ENCODE measurements at places on chromosomes 1 and 21.

DNA sequence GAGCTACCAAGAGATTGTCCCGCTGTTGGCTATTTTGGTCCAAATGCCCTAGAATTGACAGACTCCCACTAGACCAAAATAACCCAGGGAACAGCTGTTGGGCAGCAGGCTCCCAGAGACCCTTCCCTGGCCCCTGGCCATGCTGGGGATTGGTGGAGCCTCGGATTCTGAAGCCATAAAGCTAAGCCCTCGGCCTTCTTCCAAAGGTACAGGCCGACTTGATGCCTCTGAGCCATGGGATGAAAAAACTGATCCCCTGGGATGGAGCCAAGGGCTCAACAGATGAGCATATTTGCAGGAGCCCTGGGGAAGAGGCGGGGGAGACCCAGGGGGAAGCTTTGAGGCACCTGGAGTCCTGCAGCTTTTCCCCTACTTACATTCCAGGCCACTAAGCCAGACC is 1.0 kb upstream of the LRRC38 start:
- DNase-seq = peak; percentile 22

- no peak for DNase-seq
These were observed 81.4 kb downstream of the RUNX1 start for GRCh38 chr21:34967509-34968289.

GRCh38 chr1:53959664-53960250 is 13.6 kb downstream of the LRRC42 start:
- DNase-seq = no peak

- DNase-seq = no peak
These were observed 65.9 kb downstream of the CLIC6 start for GRCh38 chr21:34734696-34735095.

DNA sequence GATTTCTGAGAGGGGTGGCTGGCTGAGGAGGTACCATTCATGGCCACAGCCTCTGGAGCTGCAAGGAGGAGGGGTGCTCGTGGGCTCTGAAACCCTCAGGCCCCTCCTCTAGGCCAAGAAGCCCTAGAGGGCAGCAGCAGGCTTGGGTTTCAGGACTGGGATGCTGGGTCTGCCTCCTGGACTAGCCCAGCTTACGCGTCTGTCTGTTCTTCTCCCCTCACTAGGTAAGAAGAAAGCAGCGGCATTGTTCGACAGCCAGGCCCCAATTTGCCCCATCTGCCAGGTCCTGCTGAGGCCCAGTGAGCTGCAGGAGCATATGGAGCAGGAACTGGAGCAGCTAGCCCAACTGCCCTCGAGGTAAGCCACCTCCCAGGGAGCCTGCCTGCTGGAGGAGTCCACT is 60.3 kb downstream of the TMEM53 start:
- DNase-seq = peak; percentile 57

GRCh38 chr21:45283611-45284455 is 3.9 kb downstream of the POFUT2 start:
- no peak for DNase-seq

- no peak for DNase-seq
These were observed 390.5 kb downstream of the ST6GALNAC3 start for GRCh38 chr1:76465030-76465429.

DNA sequence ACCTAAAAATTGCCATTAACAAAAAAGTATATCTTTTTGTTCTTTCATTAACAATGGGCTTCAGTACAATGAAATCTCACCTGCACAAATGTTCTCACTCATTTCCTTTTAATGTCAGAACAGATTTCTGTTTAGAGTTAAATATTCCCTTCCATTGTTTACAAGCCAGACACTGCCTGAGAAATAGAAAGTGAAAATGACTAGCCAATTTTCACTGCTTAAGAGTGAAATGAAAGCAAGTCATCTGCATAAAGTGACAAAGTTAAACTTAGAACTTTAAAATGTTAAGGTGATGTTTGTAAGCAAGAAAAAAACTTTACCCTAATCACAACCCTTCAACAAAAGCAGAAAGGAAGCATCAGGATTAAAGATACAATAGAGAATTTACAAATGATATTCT is 27.5 kb downstream of the COA6 start:
- DNase-seq = no peak

- DNase-seq = no peak
These were observed 1093.9 kb downstream of the ADGRL2 start for GRCh38 chr1:82894635-82895034.

DNA sequence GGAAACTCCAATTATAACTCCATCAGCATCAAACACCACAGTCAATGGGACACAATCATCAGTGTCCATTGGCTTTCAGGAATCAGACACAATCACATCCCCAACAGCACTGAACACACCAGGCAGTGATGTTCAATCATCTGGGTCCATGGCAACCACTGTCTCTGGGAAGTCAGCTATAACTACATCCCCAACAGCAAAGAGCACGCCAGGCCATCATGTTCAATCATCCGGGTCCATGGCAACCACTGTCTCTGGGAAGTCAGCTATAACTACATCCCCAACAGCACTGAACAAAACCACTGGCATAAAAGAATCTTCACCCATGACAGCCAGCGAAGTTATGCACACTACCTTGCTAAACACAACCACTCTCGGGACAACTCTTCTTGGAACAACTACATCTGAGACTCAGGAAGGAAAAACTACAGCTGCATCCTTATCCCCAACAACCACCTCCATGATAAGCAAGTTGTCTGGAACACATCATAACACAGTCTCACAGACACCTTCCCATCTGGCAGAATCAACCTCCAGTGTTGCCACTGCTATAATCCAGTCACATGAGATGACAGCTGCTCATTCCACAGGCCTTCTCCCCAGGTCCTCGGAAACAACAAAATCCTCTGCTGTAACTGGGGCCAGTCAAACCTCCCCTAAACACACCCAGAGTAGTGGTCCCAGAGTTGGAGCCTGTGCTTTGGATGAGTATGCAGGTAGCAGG is 19.9 kb downstream of the CATSPER4 start:
- no peak for DNase-seq

DNA sequence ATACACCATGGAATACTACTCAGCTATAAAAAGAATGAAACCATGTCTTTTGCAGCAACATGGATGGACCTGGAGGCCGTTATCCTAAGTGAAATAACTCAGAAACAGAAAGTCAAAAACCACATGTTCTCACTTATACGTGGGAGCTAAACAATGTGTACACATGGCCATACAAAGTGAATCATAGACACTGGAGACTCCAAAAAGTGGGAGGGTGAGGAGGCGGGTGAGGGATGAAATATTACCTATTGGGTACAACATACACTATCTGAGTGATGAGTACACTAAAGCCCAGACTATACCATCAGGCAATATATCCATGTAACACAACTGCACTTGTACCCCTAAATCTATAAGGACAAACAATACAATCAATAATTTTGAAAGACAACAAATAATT is 39.5 kb upstream of the FAM20B start:
- no peak for DNase-seq

DNA sequence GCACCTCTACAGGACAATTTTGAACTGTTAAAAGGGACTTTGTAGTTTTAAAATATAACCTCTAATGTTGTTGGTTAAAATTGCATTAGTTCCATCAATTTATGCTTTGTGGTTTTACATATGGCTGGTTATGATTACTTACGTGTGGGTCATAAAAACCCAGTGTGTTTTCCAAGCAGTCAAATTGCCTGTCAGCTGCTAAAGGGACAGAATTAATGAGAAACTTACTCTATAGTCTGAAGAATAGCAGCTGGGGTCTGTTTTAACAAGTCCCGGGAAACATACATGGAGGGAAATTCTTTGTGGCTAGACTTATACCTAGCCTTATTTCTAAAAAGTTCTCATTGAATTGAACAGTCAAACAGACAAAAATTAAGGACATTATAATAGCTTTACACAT is 820.9 kb upstream of the ADGRL4 start:
- no peak for DNase-seq

DNA sequence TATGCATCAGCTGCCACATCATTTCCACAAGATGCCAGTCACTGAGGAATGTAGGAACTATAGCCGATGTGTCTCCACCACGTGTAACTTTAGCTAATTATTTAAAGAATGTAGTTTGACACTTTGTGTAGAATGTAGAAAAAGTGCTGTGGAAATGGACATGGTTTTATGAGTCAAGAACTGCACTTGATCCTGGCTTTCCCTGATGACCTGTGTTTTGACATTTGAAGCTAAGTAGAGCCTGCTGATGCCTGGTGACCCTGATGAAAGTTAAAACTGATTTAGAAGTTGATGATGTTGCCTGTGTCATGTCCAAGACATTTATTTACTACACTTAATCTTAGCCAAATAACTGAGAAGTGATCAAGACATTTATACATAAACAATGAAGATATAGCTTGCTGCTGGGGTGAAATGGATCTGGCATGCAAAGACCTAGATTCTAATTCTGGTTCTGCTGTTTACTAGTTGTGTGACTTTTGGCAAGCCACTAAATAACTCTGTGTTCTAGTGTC is 4.4 kb upstream of the OSBPL9 start:
- DNase-seq = no peak

GRCh38 chr1:110130989-110131388 is 18.7 kb downstream of the UBL4B start:
- DNase-seq = no peak

- DNase-seq = no peak
These were observed 51.5 kb upstream of the SCYL3 start for GRCh38 chr1:169945181-169945580.

DNA sequence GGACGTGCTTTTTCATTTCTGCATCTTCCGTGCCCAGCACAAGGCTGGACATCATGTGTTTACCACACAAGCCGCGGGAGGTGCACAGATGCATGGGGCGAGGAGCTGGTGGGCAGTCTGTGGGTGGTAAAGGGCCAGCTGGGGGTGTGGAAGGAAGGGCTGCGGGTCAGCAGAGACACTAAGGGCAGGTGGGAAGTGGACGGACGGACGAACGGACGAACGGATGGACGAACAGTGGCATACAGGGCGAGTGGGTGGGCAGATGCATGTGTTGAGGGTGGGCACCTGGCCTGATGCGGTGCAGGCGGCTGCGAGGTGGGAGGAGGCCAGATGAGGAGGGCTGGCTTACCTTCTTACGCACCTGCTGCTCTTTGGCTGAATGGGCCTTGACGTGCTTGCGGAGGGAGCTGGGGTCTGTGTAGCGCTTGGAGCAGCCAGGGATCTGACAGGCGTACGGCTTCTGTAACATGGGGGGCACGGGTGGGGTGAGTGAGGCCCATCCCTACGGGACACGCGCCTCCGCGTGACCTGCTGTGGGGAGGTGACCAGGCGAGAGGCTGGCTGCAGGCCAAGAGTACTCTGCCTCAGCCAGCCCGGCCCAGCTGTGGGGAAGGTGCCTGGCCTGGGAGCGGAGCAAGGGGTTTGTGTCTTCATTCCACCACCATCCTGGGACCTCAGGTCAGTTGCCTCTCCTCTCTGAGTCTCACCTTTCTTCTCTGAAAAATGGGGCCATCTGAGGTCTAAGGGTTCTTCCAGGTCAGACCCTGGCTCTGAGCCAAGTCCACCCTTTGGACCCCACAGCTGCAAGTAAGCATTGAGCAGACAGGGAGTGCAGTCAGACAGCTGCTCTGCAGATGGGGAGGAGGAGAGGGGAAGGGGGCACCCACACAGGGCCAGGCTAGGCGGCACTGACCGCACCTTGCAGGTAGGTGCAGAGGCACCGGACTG is 65.5 kb downstream of the DMRTB1 start:
- DNase-seq = peak; percentile 56
